ENCODE measurements at places on chromosomes 11 and 22. TPM values are rescaled to one million over a fixed set of nuclear protein-coding genes. Genes with fewer than 3 reads are reported as not detected.

Gene ZP1
- total RNA-seq, result not detected

- DNase-seq, result no peak
Observed at GRCh38 chr22:47630741-47631534, 868.5 kb downstream of the TBC1D22A start.

- DNase-seq, result no peak
Observed at GRCh38 chr22:19987394-19988306, 29.0 kb downstream of the ARVCF start.

Gene MYRF
- total RNA-seq, result 2.6 TPM

GRCh38 chr11:35514481-35514880, 10.9 kb downstream of the PAMR1 start:
- no peak for DNase-seq

- DNase-seq, result no peak
Observed at GRCh38 chr11:46671958-46672315, 28.5 kb downstream of the ARHGAP1 start.

DNA sequence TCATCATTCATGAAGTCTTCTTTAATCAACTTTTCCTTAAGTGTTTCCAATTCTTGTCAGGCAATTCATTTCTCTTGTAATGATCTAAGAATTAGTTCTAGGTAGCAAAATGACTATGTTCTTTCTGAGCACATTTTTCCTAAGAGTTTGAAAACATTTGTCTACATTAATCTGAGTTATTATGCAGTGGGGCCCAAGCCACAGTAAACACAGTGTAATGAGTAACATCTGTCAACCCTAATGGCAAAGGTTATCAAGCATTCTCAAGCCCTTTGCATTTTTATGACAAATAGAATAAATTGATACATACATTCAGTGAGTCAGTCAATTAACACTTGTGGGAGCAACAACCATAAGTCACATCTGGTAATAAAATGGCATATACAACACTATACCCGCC, 106.7 kb upstream of the ZC3H12C start:
- no peak for DNase-seq

- DNase-seq, result no peak
Observed at GRCh38 chr11:8584082-8584481, 9.9 kb downstream of the STK33 start.

GRCh38 chr22:25232301-25232700, 12.9 kb downstream of the CRYBB2 start:
- DNase-seq, result peak; percentile 4

- DNase-seq, result peak; percentile 18
Observed at GRCh38 chr22:44574057-44574639, 76.1 kb upstream of the RTL6 start.

DNA sequence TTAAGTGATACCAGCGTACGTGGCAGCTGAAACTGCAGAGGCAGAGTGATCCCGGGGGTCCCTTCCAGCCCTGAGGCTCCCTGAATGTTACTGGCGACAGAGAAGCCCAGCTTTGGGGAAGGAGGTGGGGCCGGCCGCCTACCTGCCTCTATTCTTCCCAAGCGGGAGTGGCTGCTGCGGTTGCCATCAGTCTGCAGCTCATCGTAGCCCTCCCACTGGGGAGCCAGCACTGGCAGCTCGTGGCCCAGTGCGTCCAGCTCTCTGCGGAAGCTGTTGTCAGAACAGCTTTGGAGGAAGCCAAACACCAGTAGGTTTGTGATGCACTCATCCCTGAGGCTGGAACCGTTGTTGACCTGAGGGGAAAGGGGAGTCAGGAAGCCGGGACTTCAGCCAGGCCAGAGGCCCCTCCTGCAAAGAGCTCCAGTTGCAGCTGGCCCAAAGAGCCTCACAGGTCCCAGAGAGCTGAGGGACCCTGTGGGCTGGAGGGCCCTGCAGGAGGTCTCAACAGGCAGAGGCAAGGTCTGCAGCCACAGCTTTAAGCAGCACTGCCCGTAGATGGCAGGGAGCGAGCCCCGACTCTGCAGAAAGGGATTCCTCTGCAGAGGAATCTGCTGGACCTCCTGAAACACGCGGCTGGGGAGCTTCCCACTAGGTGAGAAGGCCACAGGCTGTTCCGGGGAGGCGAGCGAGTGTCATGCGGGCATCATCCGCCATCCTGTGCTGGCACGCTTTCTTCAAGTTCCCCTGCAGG, 30.4 kb downstream of the BID start:
- no peak for DNase-seq

DNA sequence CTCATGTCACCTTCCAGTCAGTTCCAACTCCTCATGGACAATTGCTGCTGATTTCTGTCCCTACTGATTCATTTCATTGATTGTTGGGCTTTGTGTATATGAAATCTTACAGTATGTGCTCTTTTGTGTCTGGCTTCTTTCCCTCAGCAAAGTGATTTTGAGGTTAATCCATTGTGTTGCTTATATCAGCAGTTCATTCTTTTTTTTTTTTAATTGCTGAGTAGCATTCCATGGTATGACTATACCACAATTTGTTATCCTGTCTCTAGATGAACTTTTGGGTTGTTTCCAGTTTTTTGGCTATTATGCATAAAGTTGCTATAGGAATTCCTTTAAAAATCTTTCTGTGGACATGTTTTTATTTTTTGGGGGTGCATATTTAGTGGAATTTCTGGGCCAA, 59.9 kb downstream of the NXPE1 start:
- DNase-seq, result no peak

DNA sequence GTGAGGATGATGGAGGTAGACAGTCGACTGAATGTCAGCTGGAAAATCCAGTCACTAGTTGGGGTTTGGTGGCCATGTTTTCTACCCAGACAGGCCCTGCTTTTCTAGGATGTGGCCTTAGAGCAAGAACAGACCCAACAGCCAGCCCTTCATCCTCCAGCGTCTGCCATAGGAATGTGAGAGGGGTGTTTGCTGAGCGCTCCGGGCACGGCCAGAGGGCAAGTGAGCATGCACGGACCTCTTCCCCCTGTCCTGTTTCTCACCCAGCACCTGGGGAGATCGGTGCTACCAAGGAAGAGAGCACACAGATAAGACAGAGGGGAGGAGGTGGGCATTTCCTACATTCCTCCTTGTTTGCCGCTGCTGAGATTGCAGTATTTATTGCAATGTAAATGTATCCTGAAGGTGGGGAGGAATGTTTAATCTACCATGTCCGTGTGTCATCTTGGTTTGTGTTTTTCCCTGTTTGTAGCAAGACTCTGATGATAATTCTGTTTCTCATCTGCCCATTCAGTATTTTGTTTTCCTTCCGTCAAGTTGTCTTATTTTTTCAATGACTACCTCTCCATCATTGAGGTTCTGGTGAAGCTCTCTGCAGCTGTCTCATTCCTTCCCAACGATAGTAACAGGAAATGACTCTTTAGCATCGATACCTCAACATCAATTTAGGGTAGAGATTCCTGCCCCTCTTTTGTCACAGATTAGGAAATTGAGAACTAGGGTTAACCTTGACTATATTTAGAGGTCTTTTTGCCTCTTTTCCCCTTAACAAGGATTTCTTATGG, 4.9 kb upstream of the ATF4 start:
- DNase-seq, result no peak

Gene NNMT
- total RNA-seq, result 505 TPM

Gene DGCR6
- total RNA-seq, result 2.2 TPM

DNA sequence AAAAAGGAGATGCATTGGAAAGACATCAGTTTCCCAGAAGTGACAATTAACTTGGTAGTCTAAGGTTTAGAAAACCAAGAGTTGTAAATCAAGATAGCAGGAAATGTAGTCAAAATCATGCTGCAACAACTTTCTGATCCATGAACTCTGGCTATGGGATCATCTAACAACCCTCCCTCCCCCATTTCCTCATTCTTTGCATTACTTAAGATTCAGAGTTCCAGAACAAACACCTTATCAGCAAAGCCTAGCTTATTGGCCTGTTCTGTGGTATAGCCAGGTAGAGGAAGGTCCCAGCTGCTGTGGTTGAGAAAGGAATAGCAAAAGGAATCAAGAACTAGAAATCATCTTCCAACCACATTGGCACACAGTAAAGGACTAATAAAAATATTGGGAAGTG, 651.1 kb downstream of the METTL15 start:
- peak; percentile 29 for DNase-seq

Gene OR56A1
- total RNA-seq, result under 0.01 TPM

Gene CPT1A
- 28.7 TPM for total RNA-seq

DNA sequence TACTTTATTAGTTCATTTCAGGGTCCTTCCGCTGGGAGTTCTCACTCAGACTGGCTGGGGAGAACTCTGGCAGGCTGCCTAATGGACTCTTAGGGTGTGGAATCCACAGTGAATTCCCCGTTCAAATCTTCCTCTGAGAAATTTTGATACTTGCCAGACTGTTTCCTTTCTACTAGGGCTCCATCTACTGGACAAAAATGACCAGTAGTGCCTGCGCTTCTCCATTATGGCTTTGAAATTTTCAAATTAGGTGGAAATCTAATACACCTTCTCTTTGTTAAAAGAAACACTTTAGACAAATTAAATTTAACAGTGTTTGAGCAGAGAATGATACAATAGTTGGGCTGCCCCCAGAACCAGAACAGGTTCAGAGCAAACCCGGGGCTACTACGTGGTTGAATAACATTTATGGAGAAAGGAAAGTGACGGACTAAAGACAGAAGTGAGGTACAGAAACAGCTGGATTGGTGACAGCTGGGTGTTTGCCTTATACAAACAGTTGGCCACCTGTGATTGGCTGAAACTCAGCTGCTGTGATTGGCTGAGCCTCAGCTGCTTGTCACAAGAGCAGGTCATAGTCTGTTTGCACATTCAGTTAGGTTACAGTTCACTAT, 52.9 kb upstream of the FDX1 start:
- DNase-seq, result peak; percentile 82

DNA sequence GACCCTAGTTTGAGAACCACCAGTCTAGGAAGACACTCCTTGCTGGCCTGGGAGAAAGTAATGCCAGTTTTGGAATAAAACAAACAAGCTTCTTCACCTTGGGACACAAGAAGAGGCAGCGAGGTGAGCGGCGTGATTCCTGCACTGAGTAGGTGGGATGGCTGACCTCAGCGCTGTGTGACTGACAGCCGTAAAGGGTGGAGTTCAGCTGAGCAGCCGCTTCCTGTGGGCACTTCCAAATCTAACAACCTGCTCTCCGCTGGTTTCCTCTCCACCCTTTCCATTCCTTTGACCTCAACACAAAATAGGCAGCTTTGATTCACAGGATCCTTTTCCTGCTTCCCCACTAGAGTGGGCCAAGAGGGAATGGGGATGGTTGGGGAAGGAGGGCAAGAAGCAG, 45.8 kb downstream of the PC start:
- DNase-seq, result no peak

GRCh38 chr11:114178656-114179055, 117.5 kb upstream of the NNMT start:
- DNase-seq, result no peak

Gene C11orf52
- total RNA-seq, result 0.32 TPM

GRCh38 chr11:3101921-3102640, 44.9 kb upstream of the CARS1 start:
- no peak for DNase-seq

- DNase-seq, result no peak
Observed at GRCh38 chr22:19847345-19847632, 7.4 kb downstream of the GNB1L start.

DNA sequence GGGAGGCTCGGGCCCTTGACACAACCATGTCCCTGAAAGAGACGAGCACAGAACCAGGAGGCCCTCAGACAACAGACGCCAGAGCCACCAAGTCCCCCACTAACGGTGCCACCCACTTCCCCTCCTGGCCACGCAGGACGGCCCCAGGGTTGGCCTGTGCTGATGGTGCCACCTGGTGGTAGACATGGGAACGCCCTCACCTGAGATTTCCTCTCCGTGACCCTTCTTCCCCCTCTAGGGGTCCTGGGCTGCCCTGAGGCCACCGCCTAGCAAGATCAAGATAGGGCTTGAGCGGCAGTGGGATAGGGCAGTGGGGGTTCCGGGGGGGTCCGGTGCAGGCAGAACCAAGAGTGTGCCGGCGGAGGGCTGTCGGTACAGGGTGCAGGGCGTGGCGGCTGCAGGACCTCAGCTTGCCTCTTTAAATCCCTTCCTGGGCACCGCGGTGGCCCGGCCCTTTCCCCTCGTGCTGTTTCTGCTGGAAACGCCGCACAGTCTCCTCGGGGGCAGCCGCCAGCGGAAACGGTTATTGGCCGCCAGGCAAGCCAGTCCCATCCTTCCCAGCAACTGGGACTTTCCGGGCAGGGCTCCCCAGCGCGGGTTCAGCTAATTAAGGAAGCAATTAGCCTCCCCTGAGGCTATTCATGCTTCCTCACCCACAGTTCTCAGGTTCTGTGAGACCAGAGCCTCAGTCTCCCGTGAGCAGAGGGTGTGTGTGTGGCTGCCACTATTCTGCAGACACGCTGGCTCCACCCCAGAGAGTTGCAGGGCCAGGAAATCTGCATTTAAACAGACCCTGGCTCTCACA, 5.5 kb upstream of the NFAM1 start:
- DNase-seq, result peak; percentile 39

Gene NPAS4
- 0.32 TPM for total RNA-seq

GRCh38 chr11:6249770-6250555, 9.7 kb upstream of the CCKBR start:
- DNase-seq, result peak; percentile 98

- no peak for DNase-seq
Observed at GRCh38 chr22:42926768-42927167, 69.7 kb upstream of the ARFGAP3 start.

Gene API5
- 85.0 TPM for total RNA-seq

Gene BRD1
- 29.3 TPM for total RNA-seq

GRCh38 chr22:32576553-32577253, 102.1 kb downstream of the FBXO7 start:
- DNase-seq, result no peak

DNA sequence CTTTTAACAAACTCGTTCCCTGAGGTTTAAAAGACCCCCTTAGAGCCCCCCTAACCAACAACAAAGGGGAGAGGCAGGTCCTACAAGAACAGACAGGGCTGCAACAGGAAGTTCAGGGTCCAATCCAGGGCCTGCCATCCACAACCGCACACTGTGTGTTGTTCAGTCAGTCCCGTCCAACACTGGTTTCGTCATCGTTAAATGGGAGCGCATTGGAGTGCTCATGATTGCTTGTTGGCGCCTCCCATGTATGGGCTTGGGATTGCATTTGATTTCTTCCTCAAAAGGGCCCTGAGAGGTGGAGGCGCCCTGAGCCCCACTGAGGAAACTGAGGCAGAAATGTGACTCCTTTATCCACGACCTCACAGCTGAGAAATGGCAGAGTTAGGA, 174.1 kb downstream of the MN1 start:
- no peak for DNase-seq

All from fibroblast of villous mesenchyme (primary cell).